ENCODE measurements at places on chromosomes 2 and 18.

GRCh38 chr2:187050409-187050998 lies 201.5 kb upstream of the ZSWIM2 start:
- DNase-seq = no peak

GRCh38 chr2:5690286-5690685 lies 1.9 kb upstream of the SOX11 start:
- no peak for DNase-seq

DNA sequence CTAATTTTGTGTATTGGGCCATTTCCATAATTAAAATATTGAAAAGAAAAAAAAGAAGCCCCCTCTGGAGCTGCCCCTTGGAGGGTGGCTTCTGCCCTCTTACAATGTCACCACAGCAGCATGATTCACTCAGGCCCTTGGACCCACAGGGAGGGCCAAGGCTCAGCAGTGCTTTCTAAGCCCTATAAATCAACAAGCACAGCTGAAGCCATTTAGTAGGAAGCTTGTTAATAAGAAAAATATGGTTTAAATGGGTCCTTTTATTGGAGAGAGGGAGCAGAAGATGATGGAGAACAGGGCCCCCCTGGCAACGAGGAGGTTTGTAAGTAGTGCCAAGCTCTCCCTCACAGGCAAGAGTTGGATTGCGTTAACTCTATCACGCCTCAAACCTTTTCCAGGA lies 107.6 kb upstream of the FZD7 start:
- DNase-seq = no peak

DNA sequence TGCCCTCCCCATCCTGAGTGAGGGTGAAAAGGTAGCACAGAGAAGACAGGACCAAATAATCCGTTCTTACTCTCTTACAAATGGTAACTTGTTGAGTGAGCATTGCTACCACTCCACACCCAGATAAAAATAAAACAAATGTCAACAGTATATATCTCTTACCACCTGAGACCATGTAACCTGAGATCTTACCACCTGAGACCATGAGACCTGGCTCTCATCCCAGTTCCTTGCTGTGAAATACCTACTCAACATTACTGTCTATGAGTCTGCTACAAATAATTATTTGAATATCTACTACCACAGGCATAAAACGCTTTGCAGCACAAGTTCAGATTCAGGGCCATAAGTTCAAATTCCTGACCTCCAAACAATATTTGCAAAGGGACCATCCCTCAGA lies 234.7 kb downstream of the C1D start:
- no peak for DNase-seq

- no peak for DNase-seq
Observed at GRCh38 chr2:156883804-156884203, 373.7 kb upstream of the GALNT5 start.

DNA sequence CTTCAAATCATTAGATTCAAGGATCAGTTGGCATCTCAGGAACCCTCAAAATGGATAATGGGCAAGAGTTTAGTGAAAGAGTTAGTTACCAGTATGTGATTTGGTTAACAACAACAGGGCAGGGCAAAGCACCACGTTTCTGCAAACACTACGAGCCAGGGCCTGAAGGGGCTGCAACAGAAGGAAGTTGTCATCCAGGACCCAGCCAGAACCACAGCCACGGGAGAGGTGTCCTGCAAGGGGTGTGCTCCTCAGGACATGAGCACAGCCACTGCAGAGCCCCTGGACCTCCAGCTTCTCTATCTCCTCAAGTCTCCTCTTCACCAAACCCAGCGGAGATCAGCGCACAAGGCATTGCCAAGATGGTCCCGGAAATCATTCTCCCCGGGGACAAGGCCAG lies 173.3 kb upstream of the PIEZO2 start:
- DNase-seq = no peak

- DNase-seq = no peak
Observed at GRCh38 chr2:237900891-237901831, 41.7 kb downstream of the RAMP1 start.

GRCh38 chr18:43587538-43588153 lies 310.4 kb upstream of the SYT4 start:
- DNase-seq = no peak

- no peak for DNase-seq
Observed at GRCh38 chr2:20666005-20666303, 990 bp upstream of the GDF7 start.

- DNase-seq = no peak
Observed at GRCh38 chr2:157489983-157490382, 46.1 kb upstream of the CYTIP start.

GRCh38 chr2:195763866-195764265 lies 106.8 kb downstream of the SLC39A10 start:
- no peak for DNase-seq

GRCh38 chr2:162065767-162066166 lies 8.2 kb downstream of the DPP4 start:
- DNase-seq = no peak
